ENCODE measurements at places on chromosomes 1 and 21.

DNA sequence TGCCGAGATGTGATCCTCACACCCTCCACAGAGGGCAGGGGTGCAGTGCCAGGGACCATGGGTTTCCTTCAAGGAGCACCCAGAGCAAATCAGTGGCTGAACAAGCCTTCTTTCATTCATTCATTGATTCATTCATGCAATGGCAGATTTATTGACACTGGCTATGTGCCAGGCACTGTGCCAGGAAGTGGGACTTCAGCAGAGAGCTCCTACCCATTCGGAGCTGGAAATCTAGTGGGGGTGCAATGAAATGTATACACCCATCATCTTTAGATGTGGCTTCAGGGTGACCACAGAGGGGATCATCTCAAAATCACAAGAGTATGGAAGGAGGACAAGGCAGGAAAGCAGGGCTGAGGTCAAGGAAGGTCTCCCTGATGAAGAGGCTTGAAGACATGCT is 18.9 kb downstream of the SLC6A9 start:
- DNase-seq = no peak

DNA sequence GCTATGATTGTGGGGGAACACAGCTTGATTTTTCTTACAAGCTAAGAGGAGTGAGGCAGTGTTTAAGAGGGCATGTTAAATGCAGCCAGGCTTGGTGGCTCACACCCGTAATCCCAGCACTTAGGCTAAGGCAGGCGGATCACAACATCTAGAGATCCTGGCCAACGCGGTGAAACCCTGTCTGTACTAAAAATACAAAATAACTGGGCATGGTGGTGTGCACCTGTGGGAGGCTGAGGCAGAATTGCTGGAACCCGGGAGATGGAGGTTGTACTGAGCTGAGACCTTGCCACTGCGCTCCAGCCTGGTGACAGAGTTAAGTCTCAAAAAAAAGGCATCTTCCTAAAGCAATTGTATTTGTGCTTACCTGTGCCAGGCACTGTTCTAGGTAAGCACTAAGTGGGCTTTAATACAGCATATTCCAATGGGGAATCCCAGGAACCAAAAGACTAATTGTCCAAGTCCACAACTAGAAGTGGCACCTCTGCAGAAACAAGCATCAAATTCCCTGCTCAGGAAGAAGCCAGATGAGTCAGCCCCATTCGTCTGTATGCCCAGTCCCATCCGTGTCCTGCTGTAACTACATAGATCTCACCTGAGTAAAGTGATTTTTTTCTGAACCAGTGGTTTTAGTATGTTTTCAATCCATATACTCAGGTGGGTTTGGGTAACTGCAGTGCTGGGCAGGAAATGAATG is 4.6 kb downstream of the RCC1 start:
- peak; percentile 15 for DNase-seq

DNA sequence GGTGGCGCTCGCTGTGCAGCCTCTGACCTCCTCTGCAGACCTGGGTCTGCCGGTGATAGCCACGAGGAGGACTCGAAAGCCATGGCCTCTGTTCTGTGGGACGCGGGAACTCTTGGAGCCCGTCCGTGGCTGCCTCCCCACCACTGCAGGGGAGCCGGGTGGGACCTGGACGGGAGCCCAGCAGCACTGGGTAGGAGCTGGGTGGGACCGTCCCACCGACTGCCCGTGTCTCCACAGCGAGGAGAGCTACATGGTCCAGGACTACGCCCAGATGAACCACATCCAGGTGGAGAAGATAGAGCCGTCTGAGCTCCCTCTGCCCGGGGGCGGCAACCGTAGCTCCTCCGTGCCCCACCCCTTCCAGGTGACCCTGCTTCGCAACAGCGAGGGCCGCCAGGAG is 23.7 kb downstream of the ARHGEF16 start:
- no peak for DNase-seq

DNA sequence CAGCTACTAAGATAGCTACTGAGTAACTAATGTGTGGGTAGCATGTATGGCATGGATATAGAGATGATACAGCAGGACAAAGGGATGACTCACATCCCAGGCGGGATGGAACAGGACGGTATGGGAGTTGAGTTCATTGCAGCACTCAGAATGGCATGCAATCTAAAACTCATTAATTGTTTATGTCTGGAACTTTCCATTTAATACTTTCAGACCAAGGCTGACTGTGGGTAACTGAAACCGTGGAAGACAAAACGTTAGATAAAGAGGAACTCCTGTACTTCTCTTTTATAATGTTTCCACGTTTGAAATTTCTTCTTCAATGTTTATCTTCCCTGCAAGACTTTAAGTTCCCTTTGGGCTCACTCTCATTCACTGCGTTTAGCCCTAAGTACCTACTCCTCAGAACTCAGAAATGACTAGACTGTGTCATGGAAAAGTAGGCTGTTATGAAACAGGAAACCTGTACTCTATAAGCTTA is 151.9 kb downstream of the MAGI3 start:
- no peak for DNase-seq

DNA sequence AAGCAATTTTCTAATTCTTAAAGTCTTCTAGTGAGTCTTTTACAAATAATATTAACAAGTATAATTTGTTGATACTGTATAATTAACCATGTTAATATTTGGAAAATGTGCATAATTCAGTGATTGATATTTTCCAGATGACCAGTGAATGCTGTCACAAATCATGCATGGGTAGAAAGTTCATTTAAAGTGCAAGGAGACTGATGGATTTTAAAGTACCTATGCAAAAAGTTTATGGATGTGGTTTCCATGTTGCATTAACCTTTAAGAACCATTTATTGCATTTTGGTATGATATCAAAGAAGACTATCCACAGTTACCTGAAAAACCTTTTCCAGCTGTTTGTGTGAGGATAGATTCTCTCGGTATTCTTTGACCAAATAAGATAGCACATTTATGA is 23.2 kb downstream of the CDC73 start:
- DNase-seq = no peak

DNA sequence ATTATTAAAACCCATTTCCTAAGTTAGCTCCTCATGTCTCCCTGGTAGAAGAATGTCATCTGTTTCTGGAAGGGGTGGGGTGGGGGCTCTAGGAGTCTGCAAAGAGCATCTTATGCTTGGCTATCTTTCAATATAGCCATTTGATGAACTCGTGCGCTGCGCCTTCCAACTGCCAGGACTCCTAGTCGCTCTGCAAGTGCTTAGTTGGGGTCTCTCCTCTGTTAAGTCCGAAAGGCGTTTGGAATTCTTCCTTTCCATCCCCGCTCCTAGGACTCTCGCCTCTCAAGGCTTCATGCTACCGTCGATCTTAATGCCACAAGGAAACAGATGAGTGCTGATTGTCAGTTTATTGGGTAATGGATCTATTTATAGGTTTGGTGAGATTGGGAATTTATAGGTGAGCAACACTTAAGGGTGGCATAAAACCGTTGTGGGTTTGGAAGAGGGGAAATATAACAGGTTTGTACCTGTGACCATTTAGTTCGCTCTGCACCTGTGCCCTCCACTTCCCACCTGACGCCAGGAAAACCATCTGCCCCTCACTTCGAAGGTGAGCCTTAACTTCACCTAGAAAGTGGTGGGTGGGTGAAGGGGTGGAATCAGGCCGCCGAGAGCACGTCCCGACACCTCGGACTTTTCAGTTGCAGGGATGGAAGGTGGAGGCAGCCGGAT is 1.1 kb downstream of the KCNH1 start:
- no peak for DNase-seq

- DNase-seq = peak; percentile 78
Measured at GRCh38 chr1:22750685-22751051, 40.0 kb downstream of the EPHB2 start.

- DNase-seq = peak; percentile 80
Measured at GRCh38 chr1:93827128-93827527, 51.9 kb downstream of the DNTTIP2 start.

- DNase-seq = peak; percentile 89
Measured at GRCh38 chr1:86703696-86704457, 499 bp upstream of the SH3GLB1 start.

- DNase-seq = no peak
Measured at GRCh38 chr21:28473530-28474220, 519.0 kb downstream of the LTN1 start.

DNA sequence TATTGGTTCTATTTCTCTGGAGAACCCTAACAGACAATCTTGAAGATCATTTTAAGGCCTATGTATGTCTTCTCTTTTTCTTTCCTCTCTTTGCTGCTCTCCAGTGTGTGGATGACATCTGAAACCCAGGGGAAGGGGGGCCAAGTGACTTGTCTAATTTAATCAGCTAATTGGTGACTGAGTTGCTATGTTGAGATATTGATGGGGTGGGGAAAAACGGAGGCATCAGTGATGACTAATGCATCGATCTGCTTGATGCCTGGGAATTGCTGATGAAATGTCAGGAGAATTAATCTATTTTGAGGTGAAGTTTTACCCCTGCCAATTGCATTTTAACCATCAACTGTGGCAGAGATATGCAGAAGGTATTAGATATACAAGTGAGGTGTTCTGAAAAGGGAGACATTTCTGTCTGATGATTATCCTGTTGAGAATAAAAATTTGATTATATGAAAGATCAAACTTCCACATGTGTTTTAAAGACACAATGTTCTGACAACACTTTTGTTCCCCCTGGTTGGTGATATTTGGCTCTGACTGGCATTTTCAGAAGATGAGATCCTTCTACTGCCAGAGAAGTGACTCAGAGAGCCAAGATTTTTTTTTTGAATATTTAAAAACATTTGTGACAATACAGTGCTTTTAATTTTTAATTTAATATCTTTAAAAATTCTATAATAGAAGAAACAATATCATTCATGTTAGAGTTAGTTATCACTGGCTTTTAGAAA is 18.7 kb upstream of the PTGFR start:
- DNase-seq = no peak

- DNase-seq = peak; percentile 77
Measured at GRCh38 chr1:160070243-160071163, 543 bp upstream of the KCNJ10 start.

GRCh38 chr1:24955161-24955560 is 25.1 kb upstream of the RUNX3 start:
- DNase-seq = no peak

- DNase-seq = no peak
Measured at GRCh38 chr1:5962265-5963105, 29.7 kb downstream of the NPHP4 start.

GRCh38 chr1:173009597-173009996 is 41.1 kb downstream of the TNFSF18 start:
- DNase-seq = no peak

- DNase-seq = no peak
Measured at GRCh38 chr1:78040484-78041089, 5.2 kb upstream of the GIPC2 start.

GRCh38 chr1:113758631-113759332 is 504 bp downstream of the PHTF1 start:
- DNase-seq = peak; percentile 67

- peak; percentile 94 for DNase-seq
Measured at GRCh38 chr1:226722240-226722900, 16.7 kb downstream of the ITPKB start.

- peak; percentile 8 for DNase-seq
Measured at GRCh38 chr21:27079636-27080240, 112.8 kb upstream of the ADAMTS5 start.

GRCh38 chr1:18205319-18205718 is 97.7 kb downstream of the IGSF21 start:
- no peak for DNase-seq

DNA sequence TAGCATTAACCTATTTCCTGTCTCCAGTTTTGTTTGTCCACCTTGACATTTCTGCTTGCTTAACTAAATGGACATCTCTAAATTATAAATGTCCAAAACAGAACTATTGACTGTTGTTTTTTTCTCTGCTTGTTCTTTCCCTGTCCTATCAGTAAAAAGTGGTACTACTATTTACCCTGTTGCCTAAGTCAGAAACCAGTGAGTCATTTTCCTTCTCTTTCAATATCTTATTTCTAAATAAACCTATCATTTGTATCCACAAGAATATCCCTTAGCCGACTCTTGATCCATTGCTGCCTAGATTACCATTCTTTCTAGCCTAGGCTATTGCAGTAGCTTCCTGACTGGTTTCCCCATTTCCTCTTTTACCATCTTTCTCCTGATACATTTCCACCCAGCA is 22.5 kb downstream of the MIER1 start:
- DNase-seq = no peak

- peak; percentile 67 for DNase-seq
Measured at GRCh38 chr1:107782217-107782845, 182.6 kb downstream of the VAV3 start.

DNA sequence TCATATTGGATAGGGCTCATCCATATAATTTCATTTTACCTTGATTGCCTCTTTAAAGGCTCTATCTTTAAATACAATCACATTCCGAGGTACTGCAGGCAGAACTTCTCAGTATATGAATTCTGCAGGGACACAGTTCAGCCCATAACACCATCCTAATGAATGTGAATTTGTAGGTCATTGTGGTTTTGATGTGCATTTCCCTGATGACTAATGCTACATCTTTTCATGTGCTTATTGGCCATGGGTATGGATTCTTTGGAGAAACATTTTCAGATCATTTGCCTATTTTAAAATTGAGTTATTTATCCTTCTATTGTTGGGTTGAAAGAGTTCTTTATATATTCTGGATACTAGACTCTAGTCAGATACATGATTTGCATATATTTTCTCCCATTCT is 9.6 kb upstream of the RPS6KC1 start:
- DNase-seq = no peak

- no peak for DNase-seq
Measured at GRCh38 chr1:24526940-24527542, 24.4 kb downstream of the RCAN3 start.

GRCh38 chr1:11802973-11803885 is 2.5 kb downstream of the MTHFR start:
- peak; percentile 98 for DNase-seq

GRCh38 chr1:11286735-11287410 is 13.9 kb downstream of the UBIAD1 start:
- DNase-seq = peak; percentile 62

GRCh38 chr1:67264899-67265298 is 42.8 kb upstream of the IL12RB2 start:
- DNase-seq = no peak

GRCh38 chr1:76083189-76083588 is 8.6 kb downstream of the ST6GALNAC3 start:
- DNase-seq = no peak

DNA sequence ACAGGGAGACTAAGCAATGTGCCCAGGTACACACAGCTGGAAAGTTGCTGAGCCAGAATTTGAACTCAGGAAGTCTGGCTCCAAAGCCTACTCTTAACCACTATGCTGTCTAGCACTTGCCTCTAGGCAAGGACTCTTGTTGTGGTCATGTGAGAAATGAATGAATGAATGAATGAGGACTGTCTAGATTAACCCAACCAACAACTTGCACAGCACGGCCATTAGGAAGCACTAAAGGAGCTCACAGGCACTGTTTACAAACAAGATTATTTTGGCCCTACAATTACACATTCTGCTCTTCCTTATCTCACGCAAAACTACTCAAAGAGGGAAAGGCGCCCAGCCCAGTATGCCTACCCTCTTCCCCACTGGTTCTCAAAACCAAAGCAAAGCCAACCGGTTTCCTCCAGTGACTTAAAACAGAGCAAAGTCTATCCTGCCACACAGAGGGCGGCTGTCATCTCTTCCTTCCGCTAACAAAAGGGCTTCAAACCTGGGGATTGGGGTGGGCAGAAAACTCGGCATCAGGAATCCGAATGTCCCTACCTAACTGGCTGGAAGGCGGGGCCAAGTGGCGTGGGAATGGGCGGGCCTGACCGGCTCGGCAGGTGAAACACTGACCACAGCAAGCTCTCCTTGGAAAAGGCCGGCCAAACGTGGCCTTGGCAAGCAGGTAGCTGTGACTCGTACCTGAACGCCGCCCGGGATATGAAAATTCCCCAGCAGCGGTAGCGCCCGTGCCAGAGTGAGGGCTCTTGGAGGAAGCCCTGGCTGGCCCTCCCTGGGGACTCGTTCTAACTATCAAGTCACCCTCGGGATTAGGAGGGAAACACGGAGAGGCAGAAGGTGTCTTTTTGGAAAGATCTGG is 948 bp downstream of the STK40 start:
- DNase-seq = peak; percentile 66

Measured in NCI-H2171 treated with DMSO at 0.1 percent for 48 hours (cell line).